SK-N-DZ (cell line): ENCODE measurements at places on chromosomes 6 and 20.

DNA sequence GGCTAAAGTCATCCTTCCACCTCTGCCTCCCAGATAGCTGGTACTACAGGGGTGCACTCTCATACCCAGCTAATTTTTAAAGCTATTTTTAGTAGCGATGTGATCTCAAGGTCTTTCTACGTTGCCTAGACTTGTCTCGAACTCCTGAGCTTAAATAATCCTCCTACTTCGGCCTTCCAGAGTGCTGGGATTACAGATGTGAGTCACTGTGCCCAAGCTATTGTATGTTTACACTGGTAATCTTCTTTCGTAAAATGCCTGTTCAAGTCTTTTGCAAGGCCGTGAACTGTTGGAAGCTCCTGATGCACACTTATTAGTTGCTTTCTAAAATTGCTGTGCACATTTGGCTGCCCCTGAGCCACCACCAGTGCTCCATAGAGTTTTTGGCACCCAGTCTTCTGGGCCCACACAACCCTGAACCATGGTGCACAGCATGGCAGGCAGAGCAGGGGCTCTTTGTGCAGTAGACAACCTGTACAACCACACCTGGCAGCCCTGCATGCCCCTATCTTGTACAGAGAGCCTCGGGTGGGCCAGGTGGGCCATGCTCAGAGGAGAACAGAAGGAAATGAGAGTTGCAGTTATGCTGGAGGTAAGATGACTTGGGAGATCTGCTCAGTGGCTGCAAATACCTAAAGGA, 33.3 kb downstream of the PDRG1 start:
- no peak for DNase-seq

DNA sequence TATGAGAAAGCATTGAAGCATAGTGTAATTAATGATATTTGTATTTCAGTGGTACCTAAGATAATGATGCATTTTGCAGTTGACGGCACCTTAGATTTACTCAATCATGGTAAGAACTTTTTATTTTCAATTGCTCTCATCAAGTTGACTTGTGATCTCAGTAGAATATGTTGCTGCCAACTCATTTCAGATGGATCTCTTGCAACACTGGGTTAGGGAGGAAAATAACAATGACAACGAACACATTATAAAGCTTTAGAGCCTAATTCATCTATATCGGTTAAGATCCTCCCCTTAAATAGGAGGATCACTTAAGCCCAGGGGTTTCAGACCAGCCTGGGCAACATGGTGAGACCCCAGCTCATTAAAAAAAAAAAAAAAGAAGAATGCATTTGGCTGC, 18.0 kb upstream of the TBC1D22B start:
- no peak for DNase-seq

DNA sequence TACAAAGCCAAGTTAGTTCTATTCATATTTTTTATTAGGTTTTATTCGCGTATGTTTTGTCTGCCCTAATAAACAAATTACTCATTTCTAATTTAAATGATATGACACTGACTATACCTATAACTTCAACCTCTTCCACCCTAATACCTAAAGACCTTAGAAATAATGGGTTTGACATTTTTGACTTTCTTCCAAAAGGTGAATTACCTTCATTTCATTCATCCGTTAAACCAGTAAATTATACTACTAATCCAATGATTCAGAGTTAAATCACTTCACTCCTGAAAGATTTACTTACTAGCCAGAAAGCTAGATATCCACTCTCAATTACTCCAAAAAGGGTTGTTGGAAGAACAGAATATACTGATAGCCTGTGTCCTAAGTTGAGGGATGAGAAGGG, 5.2 kb downstream of the MRPS10 start:
- no peak for DNase-seq

DNA sequence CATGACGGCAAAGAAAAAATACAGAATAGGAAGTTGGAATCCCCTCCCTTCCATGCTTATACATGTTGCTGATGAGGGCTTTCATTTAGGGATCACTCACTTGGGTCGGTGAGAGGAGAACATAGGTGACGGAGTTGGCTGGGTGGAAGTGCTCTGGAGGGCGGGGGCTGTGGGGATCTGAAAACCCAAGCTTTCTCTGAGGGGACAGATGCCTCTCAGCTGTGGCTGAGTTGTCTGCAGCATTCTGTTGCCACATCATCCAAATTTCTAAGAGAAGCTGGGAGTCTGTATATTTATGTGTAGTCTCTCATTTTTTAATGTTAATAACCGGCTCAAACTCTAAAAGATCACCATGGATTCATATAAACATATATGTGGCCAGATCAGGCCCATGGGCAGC, 141.5 kb downstream of the PLCB4 start:
- no peak for DNase-seq

DNA sequence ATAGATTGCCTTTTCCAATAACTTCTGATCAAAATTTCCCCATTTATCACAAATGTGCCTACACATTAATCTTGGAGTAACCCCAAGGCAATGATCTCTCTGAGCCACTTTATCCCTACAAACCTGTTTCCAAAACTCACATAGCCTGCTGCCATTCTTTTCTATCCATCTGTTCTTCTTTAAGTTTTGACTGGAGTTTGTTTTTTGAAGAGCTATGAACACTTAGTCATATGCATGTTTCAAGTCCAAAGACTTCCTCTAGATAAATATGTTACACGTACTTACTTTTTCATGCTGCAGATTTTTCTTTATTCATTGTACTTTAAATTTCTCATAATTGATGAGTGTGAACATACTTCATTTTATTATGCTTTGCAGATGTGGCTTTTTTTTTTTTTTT, 488.9 kb upstream of the CITED2 start:
- no peak for DNase-seq

DNA sequence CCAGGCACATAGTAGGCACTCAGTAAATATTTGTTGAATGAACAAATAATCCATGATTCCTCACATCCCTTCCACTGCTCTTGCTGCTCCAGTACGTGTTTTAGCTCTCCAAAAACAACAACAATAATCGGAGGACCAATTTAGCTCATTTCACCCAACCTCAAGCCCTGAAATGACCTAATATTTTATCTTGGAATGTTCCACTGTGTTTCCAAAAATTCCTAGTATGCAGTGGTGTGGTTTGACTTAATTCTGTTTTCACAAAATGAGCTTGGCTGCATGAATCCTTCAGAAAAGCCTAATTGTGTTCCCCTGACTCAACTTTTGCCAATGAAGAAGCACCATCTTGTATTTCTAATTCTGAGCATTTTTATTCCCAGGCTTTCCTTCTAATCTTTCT, 168.0 kb upstream of the PHACTR1 start:
- DNase-seq: no peak

DNA sequence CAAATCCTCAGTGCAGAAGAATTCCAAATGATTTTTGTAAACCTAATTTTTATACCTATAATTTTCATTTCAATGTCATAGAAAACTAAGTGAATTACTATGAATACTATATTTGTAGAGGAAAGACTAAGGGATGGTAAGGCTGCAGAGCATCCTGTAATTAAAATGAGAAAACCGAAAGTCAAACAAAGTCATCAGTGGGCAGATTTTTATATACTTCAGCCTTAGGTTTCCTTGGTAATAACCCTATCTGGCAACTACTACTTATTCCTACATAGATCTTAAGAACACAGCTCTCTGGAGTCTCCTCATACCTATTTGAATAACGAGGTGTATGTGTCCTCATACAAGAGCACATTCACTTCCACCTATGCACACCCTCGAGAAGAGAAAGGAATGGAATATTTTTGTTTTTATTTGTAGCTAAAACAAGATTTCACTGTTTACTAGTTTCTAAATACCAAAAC, 117.9 kb upstream of the SGK1 start:
- DNase-seq: no peak

DNA sequence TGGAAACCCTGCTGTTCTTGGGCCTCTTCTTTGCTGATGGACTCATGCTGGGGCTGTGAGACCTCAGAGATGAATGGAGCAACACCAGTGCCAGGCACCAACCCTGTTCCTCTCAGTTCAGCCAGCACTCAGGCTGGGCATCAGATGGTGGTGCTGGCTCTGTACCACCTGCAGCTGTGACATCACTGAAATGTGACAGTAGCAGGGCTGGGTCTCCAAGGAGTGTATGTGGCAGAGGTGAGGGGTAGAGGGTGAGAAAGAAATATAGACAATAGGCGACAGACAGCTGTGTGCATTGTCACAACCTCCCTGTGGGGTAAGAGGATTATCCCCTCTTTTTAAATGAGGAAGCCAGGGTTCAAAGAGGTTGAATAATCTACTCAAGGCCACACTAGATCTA, at the start of gene TP53TG5:
TSS of gene TP53TG5 (minus strand) at position 135 of the 400 bp plus-strand sequence. CDS start at position 46, 89 bp downstream.
- no peak for DNase-seq

- DNase-seq: no peak
Observed at GRCh38 chr6:37693079-37693478, 4.6 kb downstream of the MDGA1 start.

DNA sequence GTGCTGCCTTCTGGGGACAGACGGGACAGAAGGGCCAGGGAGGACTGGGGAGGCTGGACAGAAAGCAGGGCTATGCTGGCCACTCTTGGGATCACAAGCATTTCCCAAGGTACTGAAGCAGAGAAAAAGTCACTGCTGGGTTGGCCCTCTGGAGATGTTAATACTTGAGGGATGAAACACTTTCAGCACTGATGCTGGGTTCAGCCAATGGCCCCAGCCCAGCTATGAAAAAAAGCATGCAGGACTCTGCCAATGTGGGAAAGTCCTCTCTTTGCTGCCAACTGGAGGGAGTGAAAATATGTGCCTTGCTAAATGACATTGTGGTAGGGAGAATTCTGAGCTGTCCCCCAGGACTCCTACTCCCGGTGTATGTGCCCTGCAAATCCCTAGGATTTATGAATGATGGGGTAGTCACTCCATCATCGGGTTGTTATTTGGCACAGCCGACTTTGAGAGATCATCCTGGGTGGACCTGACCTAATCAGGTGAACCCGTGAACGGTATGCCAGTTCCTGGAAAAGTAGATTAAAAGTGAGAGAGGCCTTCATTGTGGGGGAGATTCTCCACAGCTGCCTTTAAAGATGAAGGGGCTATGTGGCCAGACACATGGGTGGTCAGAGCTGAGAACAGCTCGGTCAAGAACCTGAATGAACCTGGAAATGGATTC, 119.9 kb upstream of the TRAF3IP2 start:
- DNase-seq: no peak

GRCh38 chr6:94658929-94659328, 918.4 kb upstream of the MANEA start:
- DNase-seq: no peak

GRCh38 chr6:75746221-75746620, 2.8 kb upstream of the MYO6 start:
- no peak for DNase-seq

GRCh38 chr20:35791821-35792220, 20.0 kb downstream of the PHF20 start:
- DNase-seq: no peak

DNA sequence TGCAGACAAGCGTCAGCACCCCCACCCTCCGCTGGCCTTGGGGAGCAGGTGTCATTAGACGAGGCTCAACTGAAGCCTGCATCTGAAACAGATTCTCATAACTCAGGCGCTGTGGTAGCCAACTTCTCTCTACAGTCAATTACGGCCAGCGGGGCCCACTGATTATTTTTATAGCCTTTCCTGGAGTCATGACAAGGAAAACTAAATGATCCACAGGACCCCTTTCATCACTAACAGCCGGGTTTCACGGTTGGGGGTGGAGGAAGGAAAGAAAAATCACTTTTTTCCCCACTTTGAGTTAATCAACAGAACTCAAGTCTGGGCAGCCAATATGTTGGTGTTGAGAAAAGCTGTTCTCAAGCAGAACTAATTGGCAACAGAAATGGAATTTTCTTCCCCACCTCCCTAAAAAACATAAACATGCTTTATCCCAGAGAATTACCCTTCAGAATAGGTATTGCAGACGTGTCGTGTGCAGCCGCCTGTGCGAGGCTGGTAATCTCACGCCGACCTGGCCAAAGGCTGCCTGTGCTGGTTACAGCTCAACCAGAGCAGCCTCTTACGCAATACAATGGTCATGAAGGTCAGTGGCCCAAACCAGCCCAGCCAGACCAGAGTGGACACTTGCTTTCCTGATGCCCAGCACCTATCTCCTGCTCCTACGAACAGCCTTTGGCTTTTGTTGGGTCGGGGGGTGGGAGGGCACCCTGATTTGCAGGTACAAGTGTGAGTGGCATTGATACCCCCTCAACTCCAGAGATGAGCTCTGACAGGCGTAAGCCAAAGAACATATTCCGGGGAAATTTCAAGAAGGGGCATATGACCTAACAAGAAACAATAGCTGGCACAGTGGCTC, 11.0 kb downstream of the RIPOR3 start:
- DNase-seq: no peak

GRCh38 chr20:1426231-1426849, 33.5 kb upstream of the FKBP1A start:
- no peak for DNase-seq

DNA sequence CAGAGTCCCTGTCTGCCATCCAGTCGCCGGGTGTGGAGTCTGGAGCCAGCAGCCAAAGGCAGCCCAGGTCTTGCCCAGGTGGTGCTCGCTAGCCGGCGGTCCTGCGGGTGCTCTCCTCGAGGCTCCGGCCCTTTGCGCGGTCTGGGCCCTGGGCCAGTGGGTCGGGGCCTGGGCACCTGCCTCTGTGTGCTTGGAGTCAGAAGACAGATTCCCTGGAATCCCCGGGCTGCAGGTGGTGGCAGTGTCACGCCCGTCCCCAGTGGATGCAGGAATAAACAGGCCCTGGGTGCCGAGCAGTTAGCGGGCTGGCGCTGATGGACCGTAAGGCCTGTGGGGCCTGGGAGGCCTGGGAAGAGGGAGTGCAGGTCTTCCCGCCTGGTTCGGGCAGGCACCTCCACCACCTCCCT, 5.3 kb downstream of the SS18L1 start:
- DNase-seq: no peak

DNA sequence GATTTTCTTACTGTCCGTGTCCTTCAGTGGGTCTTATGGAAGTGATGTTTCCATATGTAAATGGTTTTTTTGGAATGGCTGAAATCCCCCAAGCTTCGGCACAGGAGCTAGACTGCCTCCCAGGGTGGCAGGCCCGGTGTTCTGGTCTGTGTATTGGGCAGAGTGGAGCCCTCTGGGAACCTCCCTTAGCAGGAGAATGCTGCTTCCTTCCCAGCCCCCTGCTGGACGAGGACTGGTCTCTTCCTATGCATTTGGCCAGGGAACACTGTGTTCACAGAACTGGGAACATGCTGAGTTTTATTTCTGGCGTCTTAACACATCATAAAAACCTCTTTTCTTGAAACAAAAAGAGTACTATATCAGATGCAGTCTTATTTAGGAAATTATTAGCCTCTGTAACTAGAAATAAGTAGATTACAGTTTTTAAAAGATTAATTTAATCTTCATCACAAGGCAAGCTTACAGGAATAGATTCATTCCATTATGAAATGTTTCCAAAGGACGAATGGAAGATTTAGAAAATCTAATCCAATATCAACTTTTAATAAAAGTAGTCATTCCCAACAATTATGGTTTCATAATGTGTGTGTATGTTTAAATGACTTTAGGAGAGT, 56.6 kb downstream of the SYTL3 start:
- peak; percentile 57 for DNase-seq

- DNase-seq: no peak
Observed at GRCh38 chr20:49165611-49166010, 22.5 kb downstream of the STAU1 start.

- peak; percentile 69 for DNase-seq
Observed at GRCh38 chr20:46520976-46521579, 7.7 kb upstream of the ZNF334 start.

- no peak for DNase-seq
Observed at GRCh38 chr6:102494808-102495207, 1101.3 kb downstream of the GRIK2 start.
